ENCODE measurements at places on chromosomes 12 and 14.

DNA sequence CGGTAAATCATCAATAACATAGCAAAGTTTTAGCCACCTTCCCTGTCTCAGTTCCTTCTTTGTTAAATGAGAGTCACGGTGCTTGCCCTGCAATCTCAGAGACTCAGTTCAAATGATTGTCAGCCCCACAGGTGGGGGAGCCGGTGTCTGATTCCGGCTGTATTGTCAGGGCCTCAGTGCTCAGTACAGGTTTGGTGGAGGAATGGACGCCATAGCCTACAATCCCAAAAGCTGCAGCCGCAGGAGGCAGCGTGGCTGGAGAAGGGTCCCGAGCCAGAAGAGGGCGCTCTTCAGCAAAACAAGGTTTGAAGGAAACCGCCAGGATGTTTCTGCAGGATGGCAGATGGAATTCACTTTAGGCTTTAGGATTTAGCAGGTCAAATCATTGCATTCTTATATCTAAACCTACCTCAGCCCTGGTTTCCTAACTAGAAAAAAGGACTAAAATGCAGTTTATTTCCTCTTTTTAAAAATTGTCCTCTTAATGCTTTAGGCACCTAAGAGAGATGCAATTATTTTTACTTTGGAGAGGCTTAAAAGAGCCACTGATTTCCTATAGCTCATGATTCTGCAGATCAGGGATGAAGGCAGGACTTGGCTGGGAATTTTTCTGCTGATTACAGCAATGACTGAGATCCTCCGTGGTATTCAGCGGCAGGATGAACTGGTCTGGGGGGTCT lies 29.2 kb downstream of the FOS start:
- DNase-seq, result peak; percentile 72

DNA sequence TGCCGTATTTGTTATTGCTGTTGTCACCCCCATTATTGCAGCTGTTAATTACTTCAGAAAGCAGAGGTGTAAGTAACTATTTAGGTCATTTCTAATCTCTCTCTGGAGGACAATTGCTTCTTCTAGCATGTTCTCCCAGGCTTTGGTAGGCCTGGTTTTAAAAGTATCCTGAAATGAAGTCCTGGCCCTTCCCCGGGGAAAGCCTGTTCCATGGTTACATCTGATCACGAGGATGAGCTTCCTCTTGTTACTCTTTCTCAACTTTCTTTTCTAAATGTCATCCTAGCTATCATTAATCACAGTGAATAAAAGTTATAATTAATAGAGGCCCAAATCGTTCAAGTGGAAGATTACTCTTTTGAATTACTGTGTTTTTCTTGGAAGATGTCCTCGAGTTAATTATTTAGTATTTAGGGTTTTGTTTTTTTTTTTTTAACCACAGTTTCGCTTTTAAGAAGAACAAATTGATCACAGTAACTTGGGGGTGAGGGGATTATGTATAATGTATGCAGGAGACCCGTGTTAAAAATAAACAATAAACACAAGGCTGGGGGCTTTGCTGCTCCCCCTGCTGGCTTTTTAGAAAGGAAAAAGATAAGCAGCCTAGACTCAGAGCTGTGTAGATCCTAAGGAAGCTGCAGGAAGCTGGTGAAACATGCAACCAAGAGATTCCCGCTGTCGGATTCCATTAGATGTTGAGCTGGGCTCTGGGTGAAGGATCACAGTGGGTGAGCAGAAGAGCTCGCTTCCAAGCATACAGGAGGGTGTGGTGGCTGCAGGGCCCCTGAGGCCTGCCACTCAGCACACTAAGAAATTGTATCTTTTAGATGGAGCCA lies 420.1 kb downstream of the FUT8 start:
- DNase-seq, result no peak

- DNase-seq, result peak; percentile 1
These were observed at the start of gene SLC25A21 for GRCh38 chr14:37172024-37172869. Gene SLC25A21 (minus strand): TSS chr14:37172606.

- DNase-seq, result no peak
These were observed 63.6 kb downstream of the STXBP6 start for GRCh38 chr14:24986206-24986893.

GRCh38 chr12:83451189-83451588 lies 764.5 kb downstream of the TMTC2 start:
- DNase-seq, result no peak

GRCh38 chr12:20232931-20233675 lies 135.2 kb upstream of the PDE3A start:
- no peak for DNase-seq

GRCh38 chr12:68100241-68100640 lies 59.3 kb downstream of the IFNG start:
- DNase-seq, result no peak

GRCh38 chr14:72758420-72758819 lies 135.5 kb downstream of the DPF3 start:
- no peak for DNase-seq

DNA sequence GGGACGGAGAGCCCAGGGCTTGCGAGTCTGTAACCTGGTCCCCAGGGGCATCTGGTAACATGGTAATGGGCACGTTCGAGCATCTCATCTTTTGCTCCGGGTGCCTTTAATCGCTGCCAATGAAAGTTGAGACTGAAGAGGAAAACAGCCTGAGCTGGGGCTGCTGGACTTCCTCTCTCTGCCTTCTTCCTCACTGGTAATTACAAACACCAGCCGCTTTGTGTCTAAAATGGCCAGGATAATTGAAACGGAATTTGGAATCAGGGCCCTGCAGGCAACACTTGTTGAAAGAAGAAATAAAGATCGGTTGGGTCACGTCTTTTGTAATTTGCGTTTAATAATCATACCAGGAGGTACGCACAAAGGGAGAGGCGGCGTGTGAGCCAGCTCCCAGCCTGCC lies 51.5 kb upstream of the GPATCH2L start:
- no peak for DNase-seq

DNA sequence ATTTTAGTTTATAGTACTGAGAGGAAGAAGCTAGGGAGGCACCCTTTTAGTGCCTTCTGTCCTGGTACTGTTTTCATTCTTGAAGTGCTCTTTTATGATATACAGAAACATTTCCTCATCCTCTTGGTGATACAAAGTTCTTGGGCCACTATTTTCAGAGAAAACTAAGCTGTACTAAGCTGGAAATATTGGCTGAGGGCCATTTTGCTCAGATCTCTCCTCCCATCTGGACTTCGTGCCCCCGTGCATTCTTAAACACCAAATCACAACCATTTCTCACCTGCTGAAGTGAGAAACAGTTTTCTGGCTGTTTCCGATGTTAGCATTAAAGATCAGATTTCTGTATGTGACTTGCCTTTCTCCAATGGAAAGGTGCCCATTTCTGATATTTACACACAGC lies 158.9 kb downstream of the FBXL14 start:
- no peak for DNase-seq

GRCh38 chr12:49305762-49306510 lies 11.0 kb downstream of the PRPH start:
- DNase-seq, result no peak

DNA sequence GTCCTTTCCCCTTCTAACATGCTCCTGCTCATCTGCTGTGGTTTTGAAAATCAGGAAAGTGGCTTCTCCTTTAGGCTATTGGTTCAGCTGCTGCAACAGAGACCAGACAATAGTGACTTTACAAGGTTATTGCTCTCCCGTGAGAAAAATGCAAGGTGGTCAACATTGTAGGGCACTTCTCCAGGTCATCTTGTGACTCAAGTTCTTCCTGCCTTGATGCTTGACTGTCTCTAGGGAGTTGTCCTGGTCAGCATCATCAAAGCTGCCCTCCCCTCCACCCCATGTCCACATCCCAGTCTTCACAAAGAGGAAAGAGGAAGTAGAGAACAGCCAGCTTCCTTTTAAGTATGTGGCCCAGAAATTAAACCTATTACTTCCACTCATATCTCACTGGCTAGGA lies 3.9 kb upstream of the TMEM63C start:
- DNase-seq, result no peak

DNA sequence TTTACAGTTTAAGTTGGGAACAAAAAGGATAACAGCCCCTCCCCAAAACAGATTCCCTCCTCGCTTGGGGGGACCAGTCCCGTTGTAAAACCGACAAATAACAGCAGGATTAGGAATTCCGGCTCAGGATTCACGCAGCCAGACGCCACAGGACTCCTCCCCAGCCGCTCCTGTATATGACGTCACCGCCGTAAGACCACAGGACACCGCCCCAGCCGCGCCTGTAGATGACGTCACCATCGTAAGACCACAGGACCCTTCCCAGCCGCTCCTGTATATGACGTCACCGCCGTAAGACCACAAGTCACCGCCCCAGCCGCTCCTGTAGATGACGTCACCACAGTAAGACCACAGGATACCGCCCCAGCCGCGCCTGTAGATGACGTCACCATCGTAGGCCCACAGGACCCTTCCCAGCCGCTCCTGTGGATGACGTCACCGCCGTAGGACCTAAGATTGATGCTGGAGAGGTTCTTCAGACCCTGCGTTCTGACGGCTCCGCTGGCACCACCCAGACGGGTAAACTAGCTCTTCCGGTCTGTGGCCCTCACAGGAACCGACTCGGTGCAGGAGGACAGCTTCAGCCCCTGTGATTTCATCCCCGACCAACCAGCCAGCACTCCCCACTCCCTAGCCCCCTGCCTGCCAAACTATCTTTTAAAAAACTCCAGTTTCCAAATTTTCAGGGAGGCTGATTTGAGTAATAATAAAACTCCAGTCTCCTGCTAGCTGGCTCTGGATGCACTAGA lies 43.9 kb upstream of the FBRSL1 start:
- peak; percentile 33 for DNase-seq

GRCh38 chr12:62259993-62260732 lies at the start of gene USP15:
Gene USP15 (plus strand): TSS chr12:62260404. CDS start chr12:62260415, 11 bp downstream.
- DNase-seq, result peak; percentile 92

DNA sequence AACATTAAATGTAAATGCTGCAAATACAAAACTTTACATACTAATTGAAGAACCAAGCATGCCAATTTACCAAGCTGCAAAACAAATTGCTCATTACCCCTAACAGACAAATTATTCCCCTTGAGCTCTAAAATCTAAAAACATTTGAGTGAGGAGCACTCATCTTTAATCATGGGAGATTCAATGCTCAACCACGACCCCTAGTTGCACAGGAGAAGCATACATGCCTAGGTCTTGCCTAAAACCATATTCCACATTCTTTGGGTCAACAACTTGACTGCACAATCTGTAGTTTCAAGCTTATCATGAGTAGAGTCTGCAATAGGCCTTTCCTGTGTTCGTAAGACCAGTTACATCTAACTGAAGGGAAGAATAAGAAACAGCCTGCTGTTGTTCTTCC lies 69.7 kb downstream of the MGAT4C start:
- no peak for DNase-seq

GRCh38 chr14:78644824-78645559 lies 474.8 kb downstream of the NRXN3 start:
- no peak for DNase-seq

GRCh38 chr12:12506496-12506890 lies 56.2 kb downstream of the DUSP16 start:
- DNase-seq, result no peak

DNA sequence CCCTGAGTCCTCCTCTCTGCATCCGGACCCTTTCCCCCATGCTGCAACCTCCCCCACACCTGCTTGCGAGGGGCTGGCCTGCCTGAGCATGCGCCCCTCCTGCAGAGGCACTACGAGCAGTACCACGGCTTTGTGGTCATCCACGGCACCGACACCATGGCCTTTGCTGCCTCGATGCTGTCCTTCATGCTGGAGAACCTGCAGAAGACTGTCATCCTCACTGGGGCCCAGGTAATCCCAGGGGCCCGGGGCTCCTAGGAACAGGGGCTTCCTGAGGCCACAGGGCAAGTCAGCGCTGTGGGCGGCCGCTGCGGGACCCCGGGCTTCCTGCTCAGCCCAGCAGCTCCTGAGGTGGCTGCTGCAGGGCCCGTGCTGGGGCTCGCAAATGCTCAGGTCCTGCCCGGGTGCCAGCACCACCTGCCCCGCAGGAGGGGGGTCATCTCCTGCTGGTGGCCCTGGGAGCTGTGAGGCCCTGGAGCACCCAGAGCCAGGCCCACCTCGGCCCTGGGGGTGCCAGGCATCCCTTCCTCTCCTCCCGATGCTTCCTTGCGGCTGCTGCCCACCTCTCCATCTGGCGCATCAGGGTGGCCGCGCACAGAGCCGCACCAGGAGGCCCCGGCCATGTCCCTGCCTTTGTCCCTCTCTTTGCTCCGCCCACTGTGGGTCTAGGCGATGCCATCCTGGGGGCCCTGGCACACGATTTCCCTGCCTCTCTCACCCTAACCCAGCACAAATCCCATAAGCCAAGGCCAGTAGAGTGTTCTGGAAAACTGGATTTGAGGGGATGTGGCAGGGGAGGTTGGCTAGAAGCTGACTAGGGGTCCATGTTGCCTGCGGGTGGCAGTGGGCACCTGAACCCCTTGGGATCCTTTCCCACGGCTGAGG lies 10.2 kb downstream of the ASPG start:
- DNase-seq, result no peak

GRCh38 chr12:79121486-79121885 lies 256.9 kb downstream of the SYT1 start:
- DNase-seq, result no peak

DNA sequence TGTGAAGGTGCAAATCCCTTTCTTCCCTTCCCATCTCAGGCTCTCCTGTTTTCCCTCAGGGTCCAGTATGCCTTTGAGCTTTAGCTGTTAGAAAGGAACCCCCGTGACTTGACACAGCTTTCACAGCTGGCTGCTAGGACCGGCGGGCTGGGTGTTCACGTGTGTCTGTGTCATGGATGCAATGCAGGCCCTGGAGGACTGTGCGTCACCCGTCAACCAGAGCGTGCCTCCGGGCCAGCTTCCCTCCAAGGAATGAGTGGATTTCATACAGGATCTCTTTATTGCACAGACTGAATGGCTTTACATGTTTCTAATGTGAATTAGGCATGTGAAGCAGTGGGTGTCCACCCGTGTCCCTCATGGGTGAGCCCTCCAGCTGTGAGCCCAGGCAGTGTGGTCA lies 77.4 kb downstream of the AACS start:
- DNase-seq, result no peak

DNA sequence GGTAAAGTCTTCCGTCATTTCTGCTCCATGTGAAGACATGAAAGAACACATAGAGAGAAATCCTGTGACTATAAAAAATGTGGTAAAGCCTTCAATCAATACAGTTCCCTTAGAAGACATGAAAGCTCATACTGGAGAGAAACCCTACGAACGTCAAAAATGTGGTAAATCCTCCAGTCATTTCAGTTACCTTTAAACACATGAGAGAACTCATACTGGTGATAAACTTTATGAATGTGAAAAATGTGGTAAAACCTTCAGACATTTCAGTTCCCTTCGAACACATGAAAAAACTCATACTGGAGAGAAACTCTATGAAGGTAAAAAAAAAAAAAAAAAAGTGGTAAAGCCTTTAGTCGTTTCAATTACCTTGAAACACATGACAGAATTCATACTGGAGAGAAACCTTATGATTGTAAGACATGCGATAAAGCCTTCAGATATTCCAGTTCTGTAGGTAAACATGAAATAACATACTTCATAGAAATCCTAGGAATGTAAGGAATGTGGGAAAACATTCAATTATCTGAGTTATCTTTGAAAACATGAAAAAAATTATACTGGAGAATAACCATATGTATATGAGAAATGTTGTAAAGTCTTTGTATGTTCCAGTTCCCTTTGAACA lies 60.4 kb downstream of the MAP4K5 start:
- no peak for DNase-seq

DNA sequence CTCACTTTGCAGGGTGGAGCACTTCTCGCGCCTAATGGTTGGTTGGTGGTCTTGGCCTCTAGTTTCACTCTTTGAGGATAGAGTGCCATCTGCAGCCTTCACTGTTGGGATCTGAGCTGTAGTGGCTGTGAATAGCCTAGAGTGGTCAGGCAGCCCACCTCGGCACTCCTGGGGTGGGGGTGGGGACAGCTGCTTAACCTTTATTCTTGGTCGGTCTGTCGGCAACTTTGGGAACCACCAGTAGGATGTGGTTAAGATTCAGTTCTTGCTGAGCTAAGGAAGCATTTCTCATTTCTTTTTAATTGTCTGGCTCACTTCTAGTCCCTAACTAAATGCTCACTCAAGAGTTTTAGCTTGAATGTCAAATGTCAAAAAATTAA lies 21.1 kb downstream of the TMBIM6 start:
- no peak for DNase-seq

All from stimulated activated CD4-positive, alpha-beta T cell treated with anti-CD3 and anti-CD28 coated beads, Interleukin-12 subunit alpha, Interleukin-12 subunit beta, amount 100 ng/mL, for 4 hours (primary cell).